Activated T-helper 2 cell treated with anti-CD3 and anti-CD28 coated beads, Interferon-gamma antibody, Interleukin-2, Interleukin-4, amounts not matched to agents 10 μg/mL and 5 μg/mL and 100 μg/mL, durations not matched to agents 14 hours and 24 hours and 36 hours (primary cell): ENCODE measurements at places on chromosomes 5 and 9.

DNA sequence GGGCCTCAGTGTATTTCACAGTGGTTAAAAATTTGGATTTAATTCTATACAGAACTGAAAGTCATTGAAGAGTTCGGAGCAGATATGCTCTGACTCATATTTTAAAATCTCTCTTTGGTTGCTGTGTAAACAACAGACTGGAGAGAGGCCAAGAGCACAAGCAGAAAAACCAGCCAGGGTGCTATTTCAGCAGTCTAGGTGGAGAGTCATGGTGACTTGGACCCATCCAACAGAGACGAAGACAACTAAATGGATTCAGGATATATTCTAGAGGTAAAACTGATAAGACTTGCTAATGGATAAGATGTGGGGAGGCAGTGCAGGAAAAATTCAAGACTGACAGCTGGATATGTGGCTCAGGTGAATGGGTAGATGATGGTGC lies 168.9 kb downstream of the MAPKAP1 start:
- DNase-seq = no peak

GRCh38 chr5:155069961-155070360 lies 56.4 kb downstream of the KIF4B start:
- no peak for DNase-seq

DNA sequence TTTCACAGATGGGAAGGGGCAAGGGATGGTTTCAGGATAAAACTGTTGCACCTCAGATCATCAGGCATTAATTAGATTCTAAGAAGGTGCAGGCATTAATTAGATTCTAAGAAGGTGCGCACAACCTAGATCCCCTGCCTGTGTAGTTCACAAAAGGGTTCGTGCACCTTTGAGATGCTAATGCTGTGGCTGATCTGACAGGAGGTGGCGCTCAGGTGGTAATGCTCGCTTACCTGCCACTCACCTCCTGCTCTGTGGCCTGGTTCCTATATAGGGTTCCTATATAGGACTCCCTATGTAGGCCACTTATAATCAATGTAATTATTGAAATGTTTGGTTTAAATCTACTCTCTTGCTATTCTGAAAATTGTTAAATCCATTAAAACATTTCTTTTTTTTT lies 171.0 kb downstream of the MSX2 start:
- no peak for DNase-seq

- DNase-seq = no peak
Observed at GRCh38 chr5:109318455-109319108, 91.2 kb downstream of the PJA2 start.

GRCh38 chr9:99116003-99116411 lies 11.1 kb downstream of the TGFBR1 start:
- DNase-seq = no peak

DNA sequence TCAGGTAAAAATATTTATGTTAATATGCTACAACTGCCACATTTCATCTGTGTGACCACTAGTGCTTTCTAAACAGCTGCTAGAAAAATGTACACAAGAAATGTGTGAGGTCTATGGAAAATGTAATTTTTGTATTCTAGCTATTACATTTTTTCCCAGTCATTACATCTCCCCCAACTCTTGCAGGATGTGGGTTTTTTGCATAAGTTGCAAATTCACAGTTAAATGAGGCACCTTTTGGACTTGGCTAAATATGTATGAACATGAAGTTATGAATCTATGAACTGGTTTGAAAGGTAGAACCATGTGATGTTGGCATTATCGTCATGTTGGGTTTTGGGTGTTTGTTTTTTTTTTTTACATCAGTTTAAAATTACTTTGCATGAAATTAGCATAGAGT lies 590.4 kb upstream of the WWC1 start:
- no peak for DNase-seq

DNA sequence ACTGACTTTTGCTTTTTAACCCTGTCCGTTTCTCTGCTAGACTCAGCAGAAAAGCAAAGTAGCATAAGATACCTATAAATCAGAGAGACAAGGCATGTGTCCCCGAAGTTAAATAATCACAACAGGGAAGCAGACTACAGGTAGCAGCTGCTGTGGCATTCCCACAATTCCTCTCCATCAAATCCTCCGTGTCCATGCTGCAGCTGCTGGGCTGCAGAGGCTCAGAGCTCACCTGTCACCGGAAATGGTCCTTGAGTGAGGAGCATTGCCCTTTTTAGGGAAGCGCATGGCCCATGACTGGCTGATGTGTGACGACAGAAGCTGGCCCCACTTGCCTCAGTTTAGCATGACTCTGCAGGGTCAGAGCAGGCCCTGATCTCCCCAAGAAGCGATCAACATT lies 125.0 kb downstream of the MSX2 start:
- DNase-seq = no peak

DNA sequence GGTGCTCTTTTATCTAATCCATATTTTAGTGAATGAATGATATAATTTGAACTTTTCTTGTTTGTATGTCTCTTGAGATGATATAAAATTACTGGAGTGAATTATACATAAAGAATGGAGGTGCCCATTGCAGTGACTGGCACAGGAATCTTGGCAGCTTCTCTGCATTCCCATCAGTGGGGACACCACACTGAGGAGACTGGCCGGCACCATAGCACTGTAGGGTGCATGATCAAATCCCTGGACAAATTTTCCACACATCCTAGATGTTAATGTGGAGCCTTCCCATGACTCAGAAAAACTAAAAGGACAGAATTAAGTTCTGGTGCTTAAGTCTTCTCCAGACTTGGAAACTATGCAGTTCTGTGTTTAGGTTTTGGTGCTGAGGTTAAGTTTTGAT lies 124.1 kb downstream of the CEP120 start:
- no peak for DNase-seq

- no peak for DNase-seq
Observed at GRCh38 chr9:93941493-93941892, 13.7 kb downstream of the BARX1 start.

DNA sequence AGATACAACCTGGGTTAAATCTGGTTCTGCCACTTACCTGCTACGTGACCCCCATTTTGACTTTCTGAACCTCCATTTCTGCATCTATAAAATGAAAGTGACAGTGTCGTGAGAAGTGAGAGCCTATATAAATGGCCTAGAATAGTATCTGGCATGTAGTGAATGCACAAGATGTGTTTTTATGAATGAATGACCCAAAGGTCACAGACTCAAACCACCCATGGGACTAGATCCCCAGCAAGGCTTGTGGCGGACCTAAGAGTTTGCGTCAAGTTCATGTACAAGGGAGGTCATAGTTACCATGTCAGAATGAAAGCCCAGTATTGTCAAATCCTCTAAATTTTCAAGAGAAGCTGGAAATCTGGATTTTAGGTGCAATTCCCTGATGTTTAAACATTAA lies 11.2 kb upstream of the SETD9 start:
- no peak for DNase-seq

DNA sequence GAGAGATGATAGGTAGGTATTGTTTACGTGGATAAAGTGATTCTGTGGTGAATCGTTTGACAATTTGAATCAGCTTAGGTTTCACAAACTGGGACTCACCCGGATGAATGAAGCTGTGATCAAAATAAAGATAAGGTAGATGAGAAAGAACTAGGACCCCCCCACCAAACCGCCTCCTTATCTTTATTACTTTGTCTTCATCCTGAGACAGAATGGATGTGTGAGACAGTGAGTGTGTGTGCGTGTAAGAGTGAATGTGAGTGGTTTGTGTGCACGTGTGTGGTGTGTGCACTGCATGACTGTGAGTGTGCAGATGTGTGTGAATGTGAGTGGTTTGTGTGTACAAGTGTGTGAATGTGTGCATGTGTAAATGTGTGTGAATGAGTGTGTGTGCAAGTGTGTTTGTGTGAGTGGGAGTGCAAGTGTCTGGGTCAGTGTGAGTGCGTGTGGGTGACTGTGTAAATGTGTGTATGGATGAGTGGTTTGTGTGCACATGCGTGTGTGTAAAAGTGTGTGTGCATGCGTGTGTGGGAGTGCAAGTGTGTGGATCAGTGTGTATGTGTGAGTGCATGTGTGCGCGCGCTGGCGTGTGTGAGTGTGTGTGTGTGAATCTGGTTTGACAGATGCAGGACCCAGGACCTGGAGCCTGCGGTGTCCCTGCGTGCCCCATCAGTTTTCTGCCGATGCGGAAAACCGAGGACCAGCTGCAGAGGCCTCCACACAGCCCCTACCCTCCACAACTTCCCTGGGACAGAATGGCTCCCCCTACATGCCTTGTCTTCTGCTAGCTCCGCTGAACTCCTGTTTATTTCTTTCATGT lies 11.4 kb upstream of the ENG start:
- DNase-seq = peak; percentile 42

- DNase-seq = no peak
Observed at GRCh38 chr5:84869675-84870074, 485.0 kb upstream of the EDIL3 start.

DNA sequence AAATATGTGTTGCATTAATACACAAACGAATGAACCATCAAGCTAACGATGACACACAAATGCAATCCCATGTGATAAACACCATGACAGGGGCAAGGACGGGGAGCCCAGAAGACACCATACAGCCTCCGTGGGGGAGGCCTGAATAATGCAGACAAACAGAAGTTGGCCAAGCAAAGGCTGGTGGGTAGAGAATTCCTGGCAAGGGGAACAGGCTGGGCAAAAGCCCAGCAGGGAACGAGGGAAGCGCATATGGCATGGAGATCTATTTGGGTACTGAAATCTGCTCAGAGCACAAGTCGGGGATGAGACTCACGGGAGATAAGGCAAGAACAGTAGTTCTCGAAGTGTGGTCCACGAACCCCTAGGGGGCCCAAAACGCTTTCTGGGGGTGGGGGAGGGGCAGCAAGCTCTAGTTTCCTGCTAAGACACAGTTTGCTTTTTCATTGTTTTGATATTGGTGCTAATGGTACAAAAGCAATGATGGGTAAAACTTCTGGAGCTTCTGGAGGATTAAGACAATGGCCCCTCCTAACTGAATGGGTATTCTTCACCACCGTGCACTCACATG lies 42.9 kb upstream of the FBXW11 start:
- DNase-seq = no peak

GRCh38 chr9:88734527-88734926 lies 199.5 kb downstream of the NXNL2 start:
- no peak for DNase-seq

DNA sequence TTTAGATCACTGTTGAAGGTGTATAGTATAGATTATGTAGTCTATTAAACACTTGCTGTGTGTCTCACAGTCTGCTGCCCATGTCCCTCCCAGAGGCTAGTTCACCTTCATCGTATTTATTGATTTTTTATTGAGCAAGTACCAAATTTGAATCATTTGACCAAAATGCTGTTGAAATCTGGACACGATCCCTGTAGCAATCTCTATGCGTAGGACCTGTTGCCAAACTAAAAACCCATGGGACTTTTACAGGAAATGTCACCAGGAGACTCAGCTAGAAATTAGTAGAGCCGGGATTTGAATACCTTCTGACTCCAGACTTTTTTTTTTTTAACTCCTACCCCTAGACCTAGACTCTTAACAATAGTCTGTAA lies 17.5 kb downstream of the SLC31A1 start:
- no peak for DNase-seq

- DNase-seq = no peak
Observed at GRCh38 chr9:94145640-94146039, 61.4 kb downstream of the PTPDC1 start.

DNA sequence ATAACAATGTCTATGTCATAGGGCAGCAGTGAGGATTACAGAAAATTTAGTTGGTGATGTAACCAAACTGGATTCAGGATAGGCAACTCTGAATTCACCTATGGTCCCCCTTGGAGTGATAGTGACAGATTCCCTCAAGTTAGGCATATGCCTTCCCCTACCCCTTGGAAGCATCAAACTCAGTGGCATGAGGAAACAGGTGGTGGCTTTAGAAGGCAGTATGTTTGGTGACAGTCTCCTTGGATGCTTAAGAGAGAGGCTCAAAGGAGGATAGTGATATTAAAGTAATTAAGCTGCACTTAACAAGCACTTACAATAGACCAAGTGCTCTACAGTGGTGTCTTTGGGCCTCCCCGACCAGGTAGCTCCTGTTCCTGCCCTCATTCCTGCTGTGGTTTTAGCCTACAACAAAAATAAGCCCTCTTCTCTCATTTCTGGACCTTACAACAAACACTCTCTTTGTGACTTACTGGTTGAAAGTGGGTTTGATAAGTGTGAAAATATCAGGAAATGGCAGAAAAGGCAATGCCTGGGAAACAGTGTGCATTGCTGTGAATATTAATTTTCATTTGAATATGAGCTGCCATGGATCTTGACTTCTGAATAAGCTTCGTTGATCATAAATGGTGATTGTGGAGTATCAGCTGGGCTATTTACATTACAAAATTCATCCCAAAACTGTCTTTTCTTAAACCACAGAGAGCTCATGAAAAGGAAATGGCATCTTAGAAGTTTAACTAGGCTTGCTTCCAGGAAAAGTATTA lies 29.2 kb downstream of the NR4A3 start:
- DNase-seq = no peak

GRCh38 chr5:181283347-181283746 lies 22.4 kb upstream of the TRIM52 start:
- DNase-seq = no peak

- no peak for DNase-seq
Observed at GRCh38 chr9:121906074-121906870, 186.8 kb downstream of the TTLL11 start.

- DNase-seq = no peak
Observed at GRCh38 chr5:115718927-115719326, 93.1 kb upstream of the TMED7 start.

DNA sequence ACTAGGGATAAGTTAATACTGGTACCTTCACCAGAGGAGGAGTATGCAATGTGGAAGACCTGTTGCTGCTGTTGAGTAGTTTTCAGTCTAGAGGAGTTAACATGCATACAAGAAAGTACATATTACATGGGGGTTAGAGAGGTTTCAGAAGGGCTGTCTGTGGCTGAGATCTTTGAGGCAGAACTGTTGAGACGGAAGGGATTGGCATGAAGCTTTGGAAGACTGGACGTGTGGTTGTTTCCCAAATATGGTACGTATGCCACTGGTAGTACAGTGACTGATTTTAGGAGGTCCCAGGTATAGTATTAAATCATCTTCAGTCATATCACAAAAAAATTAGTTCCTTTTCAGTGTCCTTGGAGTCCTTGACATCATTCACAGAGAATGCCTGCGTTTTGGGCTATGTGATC lies 17.6 kb downstream of the TNFAIP8 start:
- no peak for DNase-seq

DNA sequence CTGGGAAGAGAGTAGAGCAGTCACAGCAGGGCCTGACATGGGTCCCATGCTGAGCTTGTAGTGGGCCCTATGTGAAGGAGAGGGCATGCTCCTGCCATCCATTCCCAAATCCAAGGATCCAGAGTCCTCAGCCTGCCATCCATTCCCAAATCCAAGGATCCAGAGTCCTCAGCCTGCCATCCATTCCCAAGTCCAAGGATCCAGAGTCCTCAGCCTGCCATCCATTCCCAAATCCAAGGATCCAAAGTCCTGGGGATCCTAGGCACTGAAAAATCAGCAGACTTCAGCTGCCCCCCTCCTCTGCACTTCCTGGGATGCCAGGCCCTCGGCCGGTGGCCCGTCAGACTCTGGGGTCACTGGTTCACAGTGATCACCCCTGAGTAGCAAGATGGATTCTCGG lies 33.6 kb downstream of the THBS4 start:
- DNase-seq = no peak

DNA sequence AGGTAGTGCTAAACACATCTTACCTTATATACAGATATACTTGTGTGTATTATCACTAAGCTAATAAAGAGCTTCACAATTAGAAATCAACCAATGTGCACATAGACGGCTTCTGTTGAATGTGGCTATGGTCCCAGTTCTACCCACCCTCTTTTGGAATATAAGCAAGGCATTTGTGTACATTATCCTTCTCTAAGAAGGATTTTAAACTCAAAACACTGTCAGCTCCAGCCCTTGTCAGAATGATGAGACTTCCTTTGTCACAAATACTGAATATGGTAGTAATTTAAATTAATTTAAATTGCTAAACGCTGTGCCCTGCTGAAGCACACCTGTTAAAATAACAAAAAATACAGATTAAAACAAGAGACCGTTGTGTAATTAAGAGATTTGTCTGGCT lies 107.9 kb upstream of the GRAMD2B start:
- DNase-seq = no peak
